EH (cell line): ENCODE measurements at places on chromosomes 4 and X.

GRCh38 chr4:1249731-1250526, 999 bp upstream of the CTBP1 start:
- peak; percentile 30 for DNase-seq

- no peak for DNase-seq
Observed at GRCh38 chr4:12084690-12085089, 656.0 kb upstream of the HS3ST1 start.

- peak; percentile 22 for DNase-seq
Observed at GRCh38 chr4:141462361-141462760, 174.0 kb upstream of the IL15 start.

- peak; percentile 78 for DNase-seq
Observed at GRCh38 chrX:154021131-154021611, 1.5 kb upstream of the IRAK1 start.

GRCh38 chr4:125187226-125188176, 127.3 kb upstream of the FAT4 start:
- peak; percentile 86 for DNase-seq

DNA sequence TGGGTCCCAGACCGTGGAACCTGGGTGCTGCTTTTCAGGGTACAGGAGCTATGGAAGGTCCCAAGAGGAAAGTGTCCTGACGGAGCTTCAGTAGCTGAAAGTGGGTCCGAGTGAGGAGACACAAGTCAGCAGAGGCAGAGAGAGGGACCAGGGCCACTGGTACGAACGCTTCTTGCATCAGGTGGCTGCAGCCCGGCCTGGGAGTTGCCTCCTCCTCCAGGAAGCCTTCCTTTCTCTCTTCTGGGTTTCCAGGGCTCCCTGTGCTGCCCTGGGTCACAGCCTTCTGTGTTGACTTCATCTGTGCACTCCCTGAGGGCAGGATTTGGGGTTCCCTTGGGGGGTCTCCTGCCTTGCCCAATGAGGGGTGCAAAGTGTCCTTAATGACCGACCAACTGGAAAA, 94.5 kb downstream of the SORCS2 start:
- DNase-seq = no peak

- DNase-seq = peak; percentile 76
Observed at GRCh38 chr4:168440442-168441264, 39.6 kb downstream of the DDX60L start.

DNA sequence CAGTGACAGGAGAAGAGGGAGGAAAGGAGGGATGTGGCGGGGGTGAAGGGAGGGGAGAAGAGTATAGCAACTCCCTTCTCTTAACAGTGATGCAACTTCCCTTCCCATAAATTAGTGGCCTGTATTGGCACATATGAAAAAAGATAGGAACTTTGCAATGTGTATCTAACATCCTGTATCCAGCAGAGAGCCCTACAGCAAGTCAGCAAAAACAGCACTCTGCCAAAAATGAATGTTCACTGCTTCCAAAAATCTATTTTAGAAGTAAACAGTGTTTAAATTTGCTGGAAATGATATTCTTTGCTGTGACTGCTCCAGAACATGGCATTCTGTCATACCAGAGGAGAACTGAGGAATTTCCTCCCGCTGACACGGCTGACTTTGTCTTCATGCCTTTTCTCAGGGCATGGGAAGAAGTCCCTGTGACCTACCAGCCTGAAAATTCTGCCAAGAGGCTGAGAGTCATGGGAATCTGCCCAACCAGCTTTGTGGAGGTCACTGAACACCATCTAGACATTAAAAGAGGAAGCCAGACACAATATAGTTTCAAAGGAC, 343.4 kb upstream of the RASGEF1B start:
- no peak for DNase-seq

GRCh38 chr4:8705161-8706145, 112.9 kb downstream of the CPZ start:
- no peak for DNase-seq

DNA sequence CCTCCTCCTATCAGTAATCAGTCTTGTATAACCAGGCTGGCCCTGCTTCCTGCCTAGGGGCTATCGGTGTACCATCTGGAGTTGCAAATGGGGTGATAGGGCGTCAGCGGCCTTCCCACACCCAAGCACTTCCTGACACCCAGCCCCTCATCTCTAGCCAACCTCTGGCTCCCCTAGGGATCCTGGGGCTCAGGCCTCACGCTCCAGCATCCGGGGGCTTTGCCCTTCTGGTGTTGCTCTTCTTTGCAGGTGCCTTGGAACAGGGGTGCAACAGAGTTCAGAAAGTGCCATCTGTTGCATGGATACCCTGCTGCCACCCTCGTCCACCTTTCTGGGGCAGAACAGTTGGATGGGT, 4.1 kb downstream of the IL9R start:
- no peak for DNase-seq

GRCh38 chr4:173590697-173591096, 60.7 kb upstream of the HAND2 start:
- no peak for DNase-seq

- DNase-seq = no peak
Observed at GRCh38 chr4:70946939-70947338, 44.8 kb downstream of the MOB1B start.

- no peak for DNase-seq
Observed at GRCh38 chr4:83821493-83821892, 285.6 kb downstream of the GPAT3 start.

DNA sequence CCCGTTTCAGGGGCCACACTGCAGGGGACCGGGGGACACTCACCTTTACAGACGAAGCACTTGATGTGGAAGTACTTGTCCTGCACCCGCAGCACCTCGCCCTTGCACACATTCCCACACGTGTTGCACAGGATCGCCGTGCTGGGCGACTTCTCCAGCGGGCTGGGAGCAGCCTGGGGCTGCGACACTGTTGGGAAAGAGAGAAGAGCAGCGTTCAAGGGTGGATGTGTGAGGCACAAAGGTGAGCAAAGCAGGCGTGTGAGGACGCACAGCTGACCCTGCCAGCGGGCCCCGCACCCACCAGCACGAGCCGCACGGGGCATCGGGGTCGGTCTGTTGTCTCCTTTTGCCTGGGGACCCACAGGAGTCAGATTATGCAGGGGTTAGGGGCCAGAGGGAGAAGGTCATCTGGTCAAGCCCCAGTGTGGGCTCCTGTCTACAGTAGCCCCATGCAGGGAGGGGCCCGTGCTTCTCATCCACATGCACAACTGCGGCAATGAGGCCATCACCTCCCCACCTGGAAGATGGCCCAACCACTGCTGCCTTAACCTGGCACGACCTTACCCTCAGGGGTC, 52.1 kb downstream of the ABLIM2 start:
- DNase-seq = no peak

GRCh38 chr4:108794136-108794535, 31.3 kb upstream of the ETNPPL start:
- DNase-seq = peak; percentile 6

DNA sequence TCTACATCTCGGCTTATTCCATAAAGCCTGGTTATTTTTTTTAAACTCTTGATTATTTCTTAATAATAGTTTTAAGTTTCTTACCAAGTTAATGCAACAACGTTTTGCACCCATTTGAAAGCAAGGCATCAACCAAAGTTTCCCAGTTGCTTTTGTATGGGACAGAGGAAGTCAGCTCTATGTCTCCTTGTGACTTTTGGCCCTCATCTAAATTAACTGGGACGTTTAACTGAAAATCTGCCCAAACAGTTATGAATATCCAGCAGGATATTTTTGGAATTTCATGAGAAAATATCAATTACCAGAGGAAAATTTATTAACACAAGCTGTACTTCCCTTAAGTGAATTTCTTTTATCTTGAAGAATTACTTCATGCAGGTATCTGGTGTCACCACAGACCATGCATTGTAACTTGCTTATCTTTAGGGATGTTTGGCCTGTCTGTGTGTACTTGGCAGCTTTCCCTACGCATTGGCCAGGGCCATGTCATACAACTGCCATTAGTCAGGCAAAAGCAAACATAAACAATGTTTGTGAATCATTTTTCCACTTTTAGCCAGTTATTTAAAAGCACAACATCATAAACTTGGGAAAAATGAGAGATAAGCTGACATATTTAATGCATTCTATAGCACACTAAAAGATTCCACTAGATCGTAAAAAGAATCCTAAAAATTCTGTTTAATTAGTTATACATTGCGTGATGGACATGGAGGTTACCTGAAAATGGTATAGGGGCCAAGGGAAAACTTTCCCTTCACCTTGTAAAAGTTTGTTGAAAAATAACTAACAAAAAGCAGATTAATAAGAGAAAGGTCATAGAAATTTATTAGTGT, 101.4 kb upstream of the PDE5A start:
- peak; percentile 96 for DNase-seq

DNA sequence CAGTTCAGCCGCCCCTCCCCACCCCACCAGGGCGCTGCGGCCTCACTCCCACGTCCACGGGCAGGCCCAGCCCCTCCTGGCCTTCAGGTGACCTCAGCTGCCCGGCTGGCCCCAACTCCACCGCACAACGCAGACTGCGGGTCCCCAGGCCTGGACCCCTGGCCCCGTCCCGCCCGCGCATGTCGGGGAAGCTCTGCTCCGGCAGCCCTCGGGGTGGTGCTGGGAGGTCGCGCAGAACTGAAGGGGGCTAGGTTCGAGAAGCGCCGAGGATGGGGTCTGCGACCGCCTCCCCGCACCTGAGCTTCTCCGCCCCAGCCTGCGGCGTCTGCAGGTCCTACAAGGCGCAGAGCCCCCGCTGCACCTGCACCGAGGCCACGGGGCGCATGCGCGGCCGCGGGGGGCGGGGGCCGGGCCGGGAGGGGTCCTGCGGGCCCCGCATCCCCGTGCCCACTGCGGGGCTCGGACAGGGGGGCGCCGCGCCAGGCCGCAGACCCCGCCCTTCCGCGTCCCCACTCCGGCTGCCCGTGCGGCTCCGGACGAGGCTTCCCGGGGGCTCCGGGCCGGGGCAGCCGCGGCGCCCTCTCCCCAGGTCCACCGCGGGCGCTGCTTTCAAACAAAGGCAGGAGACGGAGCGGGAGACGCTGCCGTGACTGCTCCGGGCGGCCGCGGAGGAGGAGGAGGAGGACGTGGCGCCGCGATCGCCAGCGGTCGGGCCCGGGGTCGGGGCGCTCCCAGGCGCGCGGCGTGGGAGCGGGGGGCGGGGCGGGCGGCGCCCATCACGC, 672 bp upstream of the NAT8L start:
- peak; percentile 6 for DNase-seq

- no peak for DNase-seq
Observed at GRCh38 chr4:42501624-42502401, 104.5 kb downstream of the SHISA3 start.

DNA sequence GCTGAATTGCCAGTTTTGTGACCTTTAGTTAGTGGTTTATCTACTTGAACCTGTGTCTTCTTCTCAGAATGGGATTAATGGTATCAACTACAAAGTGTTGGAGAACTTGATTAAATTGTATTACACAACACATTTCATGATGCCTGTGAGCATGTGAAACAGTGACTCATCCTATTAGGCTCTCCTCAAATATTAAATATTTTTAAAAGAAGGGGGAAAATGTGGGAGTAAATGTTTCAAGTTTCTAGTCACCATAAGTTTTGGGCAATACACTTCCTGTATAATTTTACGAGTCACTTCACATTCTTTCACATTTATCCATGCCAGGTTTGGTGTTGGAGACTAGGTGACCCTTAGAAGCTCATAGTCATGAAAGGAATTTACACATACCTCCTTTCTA, 147.0 kb downstream of the HS3ST1 start:
- no peak for DNase-seq
